D341Med (cell line): ENCODE measurements at places on chromosomes 5 and 9.

DNA sequence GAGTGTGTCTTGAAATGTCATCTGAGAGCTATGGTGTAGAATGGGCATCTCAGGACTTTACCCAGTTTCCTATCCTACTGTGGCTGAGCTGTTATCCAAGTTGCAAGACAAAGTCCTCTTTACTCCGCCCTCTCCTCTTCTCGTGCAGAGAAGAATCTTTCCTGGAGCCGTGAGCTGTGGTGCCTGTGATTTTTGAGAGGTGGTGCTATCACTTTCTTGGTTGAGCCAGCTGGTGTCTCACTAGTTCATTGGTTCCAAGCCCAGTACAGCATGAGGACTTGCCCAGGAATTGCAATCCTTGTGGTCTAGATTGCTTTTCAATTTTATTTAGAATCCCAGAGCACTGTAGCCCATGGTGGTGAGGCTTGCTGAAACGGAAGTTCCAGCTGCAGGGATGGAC is 2300.3 kb downstream of the MAT2B start:
- DNase-seq, result peak; percentile 9

DNA sequence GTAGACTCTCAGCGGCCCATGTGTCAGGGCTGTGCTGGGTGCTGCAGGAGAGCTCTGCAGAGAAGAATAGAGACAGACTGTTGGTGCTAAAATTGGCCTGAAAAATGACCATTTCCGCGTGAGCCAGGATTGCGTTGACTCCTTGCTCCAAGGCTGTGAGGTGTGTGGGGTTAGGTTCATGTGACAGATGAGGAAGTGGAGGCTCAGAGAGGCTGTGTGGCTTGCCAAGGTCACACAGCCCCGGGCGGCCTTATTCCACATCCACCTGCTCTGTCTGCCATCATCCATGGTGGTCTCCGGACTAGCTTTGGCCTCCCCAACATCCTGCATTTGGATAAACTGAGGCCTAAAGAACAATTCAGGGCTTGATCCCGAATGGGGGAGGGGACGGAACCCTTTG is 15.2 kb downstream of the NEK6 start:
- no peak for DNase-seq

- no peak for DNase-seq
These were observed 195.7 kb downstream of the NR3C1 start for GRCh38 chr5:143207563-143208364.

- DNase-seq, result no peak
These were observed 8.2 kb upstream of the ELOVL7 start for GRCh38 chr5:60852317-60852716.

GRCh38 chr9:29285818-29286217 is 1712.5 kb upstream of the C9orf72 start:
- no peak for DNase-seq

DNA sequence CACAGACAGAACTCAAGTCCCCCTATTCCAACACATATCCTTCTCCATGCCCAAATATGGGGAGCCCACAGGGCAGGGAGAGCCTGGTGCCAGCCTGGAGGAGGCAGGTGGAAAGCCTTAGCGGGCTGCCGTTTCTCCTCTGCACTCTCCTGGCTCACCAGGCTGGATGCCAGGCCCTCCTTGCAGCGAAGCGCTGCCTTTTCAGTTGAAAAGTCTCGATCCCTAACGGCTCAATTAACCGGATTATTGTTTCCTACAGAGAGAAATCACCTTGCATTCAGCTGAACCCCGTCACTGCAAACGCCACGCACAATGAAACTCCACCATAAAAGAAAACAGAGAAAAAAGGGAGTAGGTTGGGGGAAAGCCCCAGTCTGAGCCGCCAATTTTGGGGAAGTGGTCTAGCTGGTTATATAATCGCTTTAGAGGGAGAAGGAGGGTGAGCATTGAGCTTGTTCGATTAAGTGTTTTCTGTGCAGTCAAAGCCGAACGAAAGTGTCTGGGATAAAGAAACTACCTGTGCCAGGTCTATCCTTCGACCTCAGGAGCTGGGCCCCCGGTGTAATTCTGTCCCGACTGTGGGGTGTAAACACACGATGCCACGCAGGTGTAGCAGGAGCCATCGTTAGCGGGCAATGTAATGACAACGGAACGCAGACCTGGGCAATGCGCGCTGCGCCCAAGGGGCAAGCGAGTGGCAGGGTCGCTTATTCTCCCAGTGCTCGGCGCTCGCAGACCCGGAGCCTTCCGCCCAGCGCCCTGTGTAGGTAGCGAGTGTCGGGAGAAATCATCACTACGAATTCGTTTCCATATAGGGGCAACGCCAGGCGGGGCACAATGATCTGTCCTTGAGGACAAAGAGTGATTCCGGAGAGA is 3.8 kb downstream of the BARHL1 start:
- DNase-seq, result no peak

DNA sequence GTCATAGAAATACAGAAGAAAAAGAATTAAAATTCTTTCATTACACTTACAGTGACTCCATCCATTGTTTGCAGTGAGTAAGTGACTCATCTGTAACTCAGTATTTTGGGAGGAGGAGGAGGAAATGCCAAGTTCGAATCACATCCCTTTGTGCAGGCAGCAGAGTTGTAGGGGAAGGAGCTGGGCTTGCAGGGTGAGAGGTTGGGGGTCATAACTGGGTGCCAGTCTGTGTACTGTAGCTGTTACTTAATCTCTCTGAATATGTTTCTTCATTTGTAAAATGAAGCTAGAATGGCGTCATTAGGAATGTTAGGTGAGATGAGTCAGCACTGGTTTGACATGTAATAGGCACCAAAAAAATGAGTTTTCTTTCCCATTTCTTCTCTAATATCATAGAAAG is 235.7 kb upstream of the ADAMTSL1 start:
- DNase-seq, result no peak

- no peak for DNase-seq
These were observed at the start of gene LRRC70 for GRCh38 chr5:62578540-62578939. TSS of gene LRRC70 (plus strand) at chr5:62578819. CDS start at chr5:62579439, 620 bp downstream.

DNA sequence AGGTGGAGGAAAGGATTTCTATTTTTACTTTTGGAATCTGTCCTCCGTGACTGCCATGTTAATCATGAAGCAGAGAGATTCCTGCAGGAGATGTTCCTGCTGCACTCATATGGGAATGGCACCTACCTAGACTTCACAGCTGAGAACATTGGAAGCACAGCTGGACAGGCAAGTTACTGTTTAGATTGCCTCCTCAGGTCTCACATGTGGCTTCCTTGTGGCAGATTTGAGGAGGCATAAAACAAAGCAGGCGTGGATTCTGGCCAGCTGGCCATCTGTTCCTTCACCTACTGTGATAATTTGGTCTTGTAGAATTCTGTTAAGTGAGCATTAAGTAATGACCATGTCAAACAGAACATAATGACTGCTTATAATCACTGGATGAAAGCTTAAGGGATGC is 193.4 kb downstream of the EDIL3 start:
- no peak for DNase-seq

DNA sequence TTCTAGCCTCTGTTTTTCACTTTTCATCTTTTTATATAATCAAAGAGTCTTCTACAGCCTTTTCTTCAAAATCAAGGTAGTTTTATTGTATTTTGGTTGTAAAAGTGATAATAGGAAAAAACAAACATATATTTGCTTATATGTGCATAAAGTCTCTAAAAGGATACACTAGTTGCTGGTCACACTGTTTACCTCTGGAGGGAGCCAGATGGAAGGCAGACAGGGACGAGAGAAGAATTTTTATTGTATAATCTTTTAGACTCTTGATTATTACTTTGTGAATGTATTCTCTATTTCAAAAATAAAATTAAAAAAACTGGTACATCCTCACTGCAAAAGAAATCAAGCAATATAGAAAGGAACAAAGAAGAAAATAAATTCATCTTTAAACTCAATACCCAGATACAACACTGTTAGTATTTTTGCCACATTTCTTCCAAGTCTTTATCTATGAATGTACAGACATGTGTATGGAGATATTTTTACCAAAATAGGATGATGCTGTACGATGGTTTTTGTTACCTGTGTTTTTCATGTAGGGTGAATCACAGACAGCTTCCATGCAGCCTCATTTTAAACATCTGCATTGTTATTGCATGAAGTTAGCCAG is 6.1 kb upstream of the RNF183 start:
- DNase-seq, result peak; percentile 61

- no peak for DNase-seq
These were observed 9.7 kb downstream of the NREP start for GRCh38 chr5:111747337-111747736.

DNA sequence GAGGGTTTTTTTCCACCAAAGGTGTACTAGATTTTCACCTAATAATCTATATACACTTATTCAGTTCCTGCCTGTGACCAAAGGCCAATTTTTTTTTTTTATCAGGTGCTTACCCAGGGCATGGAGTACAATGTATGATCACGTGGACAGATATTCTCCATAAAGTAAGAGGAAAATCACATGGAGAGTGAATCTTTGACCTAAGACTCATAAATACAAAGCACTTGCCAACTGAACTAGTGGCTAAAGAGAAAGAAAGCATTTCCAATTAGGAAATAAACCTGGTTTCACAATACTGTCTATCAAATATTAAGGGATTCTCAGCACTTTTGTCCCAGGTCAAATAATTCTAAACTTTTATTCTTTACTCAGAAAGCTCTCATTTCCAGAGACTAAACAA is 33.0 kb upstream of the CEP120 start:
- no peak for DNase-seq

DNA sequence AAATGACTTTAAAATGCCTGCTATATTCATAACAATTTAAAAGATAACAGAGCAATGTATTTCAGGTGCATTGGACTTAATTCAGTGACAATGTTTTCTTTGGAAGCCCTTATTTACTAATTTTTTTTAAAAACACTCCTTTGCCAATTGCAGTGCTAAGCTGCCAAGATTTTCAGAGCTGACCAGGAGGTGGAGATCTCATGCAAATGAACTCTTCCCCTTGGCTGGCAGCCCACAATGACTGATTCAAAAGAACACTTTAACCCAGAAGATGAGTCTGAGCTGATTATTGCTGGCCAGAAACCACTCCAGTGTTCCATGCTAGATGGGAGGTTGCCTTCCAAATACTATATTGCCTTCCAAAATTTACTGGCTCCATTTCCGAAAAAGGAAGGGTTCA is 128.3 kb upstream of the CCNH start:
- peak; percentile 35 for DNase-seq

- no peak for DNase-seq
These were observed 4.9 kb downstream of the NACC2 start for GRCh38 chr9:136090056-136090735.

GRCh38 chr5:81249240-81249639 is 16.1 kb downstream of the CKMT2 start:
- DNase-seq, result no peak

DNA sequence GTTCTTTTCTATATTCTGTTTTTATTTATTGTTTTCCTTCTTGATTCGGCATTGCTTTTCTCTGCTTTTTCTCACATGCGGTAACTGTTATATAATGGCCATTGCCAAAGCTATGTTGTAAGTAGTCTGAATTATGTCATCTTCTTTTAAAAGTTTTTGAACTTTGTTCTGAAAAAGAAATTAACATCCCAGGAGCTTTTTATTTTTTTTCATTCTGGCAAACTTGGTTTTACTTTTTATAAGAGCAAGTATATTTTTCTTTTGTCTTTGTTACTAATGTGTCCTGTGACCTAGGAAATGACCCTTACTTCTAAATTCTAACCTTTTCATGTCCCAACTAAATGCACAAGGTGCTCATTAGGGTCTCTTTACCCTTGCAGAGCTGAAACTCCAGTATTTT is 26.7 kb upstream of the IZUMO3 start:
- no peak for DNase-seq

GRCh38 chr5:57824047-57824446 is 341.4 kb upstream of the ACTBL2 start:
- no peak for DNase-seq

GRCh38 chr5:14142202-14142826 is 828 bp upstream of the TRIO start:
- DNase-seq, result no peak

GRCh38 chr5:168978015-168978414 is 322.9 kb downstream of the SLIT3 start:
- no peak for DNase-seq

DNA sequence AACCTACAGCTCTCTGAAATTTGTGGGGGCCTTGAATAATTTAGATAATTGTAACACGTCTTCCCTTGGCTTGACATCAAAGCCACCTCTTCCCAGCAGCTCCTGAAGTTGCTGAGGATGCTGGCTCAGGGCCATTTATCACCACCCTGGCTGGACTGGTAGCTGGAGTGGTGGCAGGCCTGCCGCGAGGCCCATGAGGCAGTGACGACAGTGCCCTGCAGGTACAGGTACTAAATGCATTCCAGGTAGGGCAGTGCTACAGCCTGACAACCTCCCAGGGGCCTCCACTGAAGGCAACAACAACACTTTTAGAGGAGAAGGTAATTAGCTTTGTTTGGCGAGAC is 270.2 kb upstream of the KLF4 start:
- DNase-seq, result no peak

DNA sequence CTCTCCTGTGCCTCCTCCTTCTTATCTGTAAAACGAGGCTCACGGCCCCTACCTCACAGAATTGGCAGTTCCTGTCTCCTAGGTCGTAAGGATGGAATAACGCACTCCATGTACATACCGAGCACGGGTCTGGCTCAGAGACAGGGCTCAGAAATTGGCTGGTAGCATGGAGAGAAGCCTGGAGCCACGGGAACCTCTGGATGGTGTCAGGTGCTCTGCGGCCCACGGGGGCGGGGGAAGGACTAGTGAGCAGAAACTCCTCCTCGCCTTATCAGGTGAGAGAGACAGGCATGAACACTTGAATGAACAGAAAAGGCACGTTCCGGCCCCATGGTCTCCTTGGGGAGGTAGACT is 15.4 kb upstream of the C5orf47 start:
- DNase-seq, result no peak

DNA sequence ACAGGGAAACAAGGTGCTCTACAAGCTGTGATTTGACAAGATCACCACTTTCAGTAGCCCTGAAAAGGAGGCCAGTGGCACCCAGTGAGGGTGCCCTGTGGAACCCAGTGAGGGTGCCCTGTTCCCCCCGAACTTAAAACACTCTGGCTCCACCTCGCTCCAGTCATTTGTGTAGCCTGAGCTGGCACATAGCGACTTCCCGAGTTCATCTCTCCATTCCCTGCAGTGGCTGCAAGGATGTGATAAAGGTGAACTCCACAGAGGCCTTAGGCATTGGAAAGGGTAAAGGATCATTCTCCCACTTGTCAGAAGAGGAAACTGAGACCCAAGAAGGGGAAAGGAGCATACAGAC is 21.9 kb upstream of the ANXA6 start:
- DNase-seq, result no peak

DNA sequence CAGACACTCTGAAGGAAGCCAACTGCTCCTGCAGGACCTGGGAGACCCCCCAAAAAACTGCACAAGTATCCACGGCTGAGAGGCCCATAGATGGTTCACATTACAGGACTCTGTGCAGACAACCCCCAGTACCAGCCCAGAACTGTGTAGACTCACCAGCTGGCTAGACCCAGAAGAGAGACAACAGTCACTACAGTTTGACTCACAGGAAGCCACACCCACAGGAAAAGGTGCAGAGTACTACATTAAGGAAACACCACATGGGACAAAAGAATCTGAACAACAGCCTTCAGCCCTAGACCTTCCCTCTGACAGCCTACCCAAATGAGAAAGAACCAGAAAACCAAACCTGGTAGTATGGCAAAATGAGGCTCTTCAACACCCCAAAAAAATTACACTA is 281.2 kb upstream of the RGMB start:
- DNase-seq, result no peak
